ENCODE measurements at places on chromosomes 2 and 18. TPM values are rescaled to one million over a fixed set of nuclear protein-coding genes. Genes with fewer than 3 reads are reported as not detected.

Gene SEPTIN10
- polyA plus RNA-seq = 132 TPM

- DNase-seq = no peak
These were observed 155.9 kb downstream of the FMNL2 start for GRCh38 chr2:152490686-152491455.

- DNase-seq = no peak
These were observed 24.4 kb downstream of the SATB2 start for GRCh38 chr2:199433204-199433832.

DNA sequence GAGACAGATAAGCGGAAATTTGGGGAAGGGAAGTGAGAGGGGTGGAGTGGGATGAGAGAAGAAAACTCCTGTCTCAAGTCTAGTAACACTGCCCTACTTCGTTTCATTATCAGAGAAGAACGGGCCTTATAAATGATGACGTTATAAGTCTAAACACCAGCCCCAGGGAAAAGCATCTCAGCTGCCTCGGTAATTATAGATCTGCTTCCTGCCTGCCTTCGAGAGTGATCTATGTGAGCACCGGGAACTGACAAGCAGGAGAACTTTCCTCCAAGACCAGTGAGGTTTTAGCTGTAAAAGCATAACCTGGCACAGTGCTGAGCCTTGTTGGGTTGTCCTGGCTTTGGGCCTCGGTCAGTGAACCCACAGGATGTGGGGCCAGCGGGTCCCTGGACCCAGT is 227.9 kb upstream of the SIX2 start:
- DNase-seq = no peak

DNA sequence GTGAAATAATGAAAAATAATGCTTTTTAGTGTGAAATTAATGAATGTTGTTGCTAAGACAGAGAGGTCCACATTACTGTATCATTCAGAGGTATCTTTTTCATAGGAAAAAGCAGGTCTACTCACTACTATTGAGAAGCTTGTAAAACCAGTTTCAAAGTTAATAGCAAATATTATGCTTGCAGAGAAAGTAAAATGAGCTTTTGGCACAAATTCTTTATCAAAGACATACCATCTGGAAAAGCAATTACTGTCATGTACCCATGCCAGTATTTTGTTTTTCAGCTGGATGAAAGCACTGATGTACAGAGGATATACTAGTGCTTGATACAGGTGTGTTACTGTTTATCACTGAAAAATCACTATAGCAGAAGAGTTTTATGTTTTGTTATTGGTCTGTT is 77.5 kb downstream of the NCOA1 start:
- DNase-seq = peak; percentile 25

DNA sequence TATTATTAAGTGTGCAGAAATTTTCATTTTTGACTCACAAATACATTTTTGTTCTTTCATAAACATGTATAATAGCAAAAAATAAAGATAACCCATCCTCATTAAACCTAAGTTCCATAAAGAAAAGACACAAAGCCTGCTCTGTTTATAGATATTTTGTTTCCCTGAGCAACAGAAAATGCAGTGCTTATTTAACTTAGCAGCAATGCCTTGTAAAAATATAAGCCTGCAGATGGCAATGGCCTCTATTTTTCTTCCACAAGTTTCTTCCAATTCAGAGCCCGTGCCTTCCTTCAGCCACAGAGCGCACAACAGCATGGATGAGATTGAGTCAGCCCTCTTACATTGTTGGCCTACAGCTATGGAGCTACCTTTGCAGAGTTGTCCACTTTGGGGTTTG is 43.6 kb downstream of the PKP4 start:
- no peak for DNase-seq

DNA sequence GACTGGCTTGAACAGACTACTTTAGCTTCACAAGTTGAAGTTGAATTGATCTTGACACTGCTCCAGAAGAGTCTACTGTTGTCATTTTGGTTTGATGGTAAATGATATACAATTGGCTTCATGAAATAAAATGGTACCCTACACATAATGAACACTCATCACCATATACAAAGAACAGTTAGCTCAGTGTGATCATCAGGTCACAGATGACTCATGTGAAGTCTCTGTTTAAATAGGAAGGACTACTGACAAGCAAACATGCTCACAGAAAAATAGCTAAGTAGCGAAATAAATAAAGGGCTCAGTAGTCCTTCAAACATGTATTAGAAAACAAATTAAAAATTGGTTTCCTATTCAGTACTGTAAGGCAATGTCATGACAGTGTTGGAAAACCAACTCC is 96.2 kb downstream of the MEIS1 start:
- DNase-seq = no peak

Gene BBS5
- 19.6 TPM for polyA plus RNA-seq

DNA sequence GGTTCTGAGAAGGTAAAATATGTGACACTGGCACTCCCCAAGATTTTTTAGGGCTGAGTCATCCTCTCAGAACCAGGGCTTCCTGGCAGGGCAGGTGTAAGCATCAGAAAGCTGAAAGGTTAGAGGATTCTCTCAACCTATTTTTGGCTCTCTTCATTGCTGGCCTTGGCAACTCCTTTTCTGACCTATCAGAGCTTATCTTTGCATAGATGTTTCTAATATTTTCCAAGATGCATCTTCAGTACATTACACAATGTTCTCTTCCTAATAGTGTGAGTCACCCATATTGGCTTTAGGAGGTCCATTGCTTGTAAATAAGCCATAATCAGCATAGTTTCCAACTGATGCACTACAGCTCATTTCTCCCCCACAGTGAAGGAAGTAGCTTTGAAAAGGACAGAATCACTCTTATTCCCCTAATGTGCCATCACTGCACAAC is 2008.4 kb upstream of the PIK3C3 start:
- peak; percentile 32 for DNase-seq

DNA sequence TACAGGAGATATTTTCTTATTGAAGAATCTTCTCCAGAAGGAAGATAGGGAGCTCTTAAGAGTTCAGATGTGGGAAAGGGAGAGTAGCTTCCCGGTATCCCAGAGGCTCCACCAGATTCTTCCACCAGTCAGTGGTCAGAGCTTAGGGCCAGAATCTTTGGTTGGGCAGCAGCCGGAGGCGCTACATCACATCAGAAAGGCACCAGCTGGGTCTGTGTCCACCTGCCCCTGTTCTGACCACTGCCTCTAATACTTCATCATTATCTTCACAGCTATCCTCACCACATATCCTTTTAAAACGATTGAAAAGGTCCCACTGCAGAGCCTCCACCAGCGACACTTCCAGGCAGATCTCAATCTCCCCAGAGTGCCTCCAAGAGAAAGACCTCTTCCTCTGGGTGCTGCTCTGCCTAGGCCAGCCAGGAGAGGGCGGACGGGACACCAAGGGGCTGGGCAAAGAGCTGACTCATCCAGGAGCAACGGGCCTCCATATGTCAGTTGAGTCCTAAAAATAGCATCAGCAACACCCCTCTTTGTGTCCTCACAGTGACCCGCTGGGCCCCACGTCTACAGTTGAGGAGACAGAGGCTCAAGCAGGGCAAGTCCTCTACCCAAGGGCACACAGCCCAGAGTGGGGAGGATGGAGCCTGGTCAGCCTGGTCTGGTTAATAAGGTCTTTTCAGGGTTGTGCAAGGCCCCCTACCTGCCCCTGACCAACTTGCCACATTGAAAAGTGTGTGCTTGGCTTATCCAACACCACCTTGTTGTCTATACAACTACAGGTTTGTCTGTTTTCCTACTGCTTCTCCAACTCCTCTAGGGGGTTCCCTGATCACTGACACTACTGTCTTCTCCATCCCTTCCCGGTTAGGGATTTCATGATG is 81.2 kb downstream of the ADD2 start:
- DNase-seq = no peak

GRCh38 chr2:127041259-127041970 is 65.5 kb downstream of the BIN1 start:
- DNase-seq = no peak

DNA sequence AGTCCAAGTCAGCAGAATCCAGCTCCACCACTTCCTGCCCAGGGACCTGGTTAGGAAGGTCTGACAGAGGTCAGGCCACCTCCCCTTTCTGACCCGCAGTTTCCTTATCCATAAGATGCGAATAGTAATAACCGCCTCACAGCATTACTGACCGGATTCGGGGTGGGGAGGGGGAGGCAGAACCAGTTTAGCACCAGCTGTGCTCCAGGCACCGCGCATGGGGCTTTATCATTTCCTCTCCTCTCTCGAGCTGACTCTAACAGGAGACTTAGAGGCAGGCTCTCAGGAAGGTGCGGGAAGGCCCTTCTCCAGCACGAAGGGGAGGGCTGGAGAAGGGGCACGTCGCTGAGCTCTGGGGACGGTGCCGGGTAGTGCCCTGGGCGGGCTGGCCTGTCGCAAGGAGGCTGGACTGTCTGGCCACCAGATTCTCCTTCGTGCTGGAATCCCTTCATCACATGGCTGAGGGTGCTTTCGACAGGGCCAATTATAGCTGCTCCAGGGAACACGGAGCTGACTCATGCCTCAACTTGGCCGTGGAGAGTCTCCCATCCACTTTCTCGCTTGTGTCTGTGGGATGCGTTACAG is 5.7 kb downstream of the EHD3 start:
- DNase-seq = no peak

GRCh38 chr2:24380820-24381219 is 20.5 kb upstream of the ITSN2 start:
- DNase-seq = no peak

Gene IL37
- polyA plus RNA-seq = not detected

GRCh38 chr2:176415937-176416499 is 146.8 kb downstream of the MTX2 start:
- no peak for DNase-seq

- no peak for DNase-seq
These were observed 734.5 kb upstream of the ACVR2A start for GRCh38 chr2:147110317-147110716.

DNA sequence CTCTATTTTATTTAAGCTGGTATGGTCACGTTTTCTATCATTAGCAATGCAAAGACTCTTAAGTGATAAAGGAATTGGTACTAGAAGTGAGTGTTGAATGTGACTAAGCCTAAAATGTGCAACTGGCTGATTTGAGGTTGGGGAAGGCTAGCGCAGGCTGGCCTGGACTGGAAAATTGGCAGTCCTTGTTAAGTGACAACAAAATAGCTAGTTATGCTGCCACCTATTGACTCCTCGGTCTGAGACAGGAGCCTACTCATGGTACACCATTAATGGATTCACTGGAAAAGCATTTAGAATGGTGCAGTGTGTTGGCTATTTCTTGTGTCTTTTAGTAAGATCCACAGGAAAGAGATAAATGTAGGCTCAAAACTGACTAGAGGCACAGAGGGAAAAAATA is 5.7 kb upstream of the WIPF1 start:
- DNase-seq = no peak

GRCh38 chr2:128385365-128385764 is 66.7 kb upstream of the HS6ST1 start:
- DNase-seq = peak; percentile 14

Gene FLACC1
- 5.1 TPM for polyA plus RNA-seq

Gene KLHL30
- 0.11 TPM for polyA plus RNA-seq

Gene LIMS4
- 1.0 TPM for polyA plus RNA-seq

GRCh38 chr2:133148187-133148586 is 420.1 kb downstream of the NCKAP5 start:
- no peak for DNase-seq

DNA sequence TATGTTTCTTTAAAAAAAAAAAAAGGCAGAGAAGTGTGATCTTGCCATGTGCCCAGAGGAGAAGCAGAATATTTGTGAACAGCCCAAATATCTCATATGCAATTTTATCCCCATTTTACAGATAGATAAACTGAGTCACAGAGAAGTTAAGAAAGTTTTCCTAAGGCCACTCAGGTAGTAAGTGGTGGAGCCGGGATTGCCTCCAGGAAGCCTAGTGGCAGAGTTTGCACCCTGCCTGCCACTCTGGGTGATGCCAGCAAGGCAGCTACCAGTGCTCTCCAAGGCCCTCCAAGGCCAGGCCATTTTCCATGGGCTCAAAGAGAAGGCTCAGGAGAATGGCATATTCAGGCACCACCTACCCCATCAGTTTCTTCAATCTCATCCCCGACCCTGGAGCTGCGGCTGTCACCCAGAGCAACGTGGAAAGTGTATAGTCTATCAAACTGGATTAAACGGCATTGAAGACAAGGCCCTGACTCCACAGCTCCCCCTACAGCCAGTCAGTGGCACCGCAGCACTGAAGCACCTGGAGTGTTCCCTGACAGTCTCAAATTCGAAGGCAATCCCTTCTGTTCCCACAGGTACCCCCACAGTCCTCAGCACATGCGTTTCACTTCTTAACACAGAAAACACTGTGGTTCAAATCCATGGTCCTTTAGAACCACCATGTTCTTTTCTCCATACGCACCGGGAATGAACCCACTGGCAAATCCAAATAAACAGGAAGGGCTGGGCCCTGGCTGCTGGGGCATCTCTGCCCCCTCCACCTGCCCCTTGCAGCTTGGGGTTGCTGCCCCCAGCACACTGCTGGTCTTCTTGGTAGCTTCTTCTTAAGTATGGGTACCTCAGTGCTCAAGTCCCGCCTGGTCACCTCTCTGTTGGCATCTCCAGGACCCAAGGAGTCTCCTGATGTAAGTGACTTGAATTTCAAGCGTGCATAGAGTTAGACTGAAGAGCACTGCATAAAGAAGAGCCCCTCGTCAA is 175.3 kb downstream of the INHBB start:
- peak; percentile 35 for DNase-seq

- peak; percentile 19 for DNase-seq
These were observed 166.7 kb downstream of the MCFD2 start for GRCh38 chr2:46748735-46749531.

DNA sequence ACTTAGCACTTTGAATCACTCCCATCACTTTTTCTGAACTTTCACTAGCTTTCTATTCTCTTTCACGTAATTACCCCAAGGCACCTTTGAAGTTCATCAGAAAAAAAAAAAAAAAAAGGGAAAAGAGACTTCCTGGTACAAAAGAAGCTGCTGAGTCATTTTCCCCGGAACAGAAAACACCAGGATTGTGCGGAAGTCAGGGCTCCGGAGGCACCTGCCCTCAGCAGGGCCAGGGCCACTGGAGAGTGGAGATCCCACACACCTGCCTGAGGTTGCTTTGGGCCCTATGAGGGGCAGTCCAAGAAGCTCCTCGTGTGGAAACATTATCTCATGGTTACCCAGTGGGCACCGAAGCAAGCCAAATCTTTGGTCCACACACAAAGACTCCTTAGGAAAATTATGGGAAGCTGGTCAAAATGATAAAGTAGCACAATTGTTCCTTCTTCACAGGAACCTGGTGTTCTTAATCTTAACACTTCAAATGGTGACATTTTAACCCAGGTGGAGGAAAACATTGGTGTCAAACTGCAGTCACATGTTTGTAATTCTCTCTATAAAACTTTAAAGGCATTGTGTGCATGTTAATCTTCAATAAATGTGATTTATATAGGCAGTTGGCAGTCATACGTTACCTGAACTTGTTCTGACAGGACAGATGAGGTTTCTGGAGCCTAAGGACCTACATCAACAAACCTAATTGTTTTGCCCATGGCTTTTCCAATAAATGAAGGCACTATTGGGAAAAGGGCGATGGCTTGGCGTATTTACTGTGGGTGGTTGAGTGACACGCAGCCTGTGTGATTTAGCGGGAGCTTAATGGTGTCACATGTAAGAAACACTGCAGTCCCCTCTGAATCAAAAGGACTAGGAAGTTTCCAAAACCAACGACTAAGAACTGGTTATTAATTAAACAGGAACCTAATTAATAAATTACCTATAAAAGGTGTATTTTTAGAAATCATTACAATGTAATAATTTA is 23.4 kb upstream of the FAM110C start:
- no peak for DNase-seq

GRCh38 chr18:55096263-55096951 is 137.1 kb upstream of the CCDC68 start:
- DNase-seq = no peak

Gene EML6
- 1.5 TPM for polyA plus RNA-seq

Measured in left lung (tissue), 14 donors.